ENCODE measurements at places on chromosomes 7 and 10.

GRCh38 chr7:32948202-32948601 lies 9.0 kb upstream of the FKBP9 start:
- DNase-seq: no peak

DNA sequence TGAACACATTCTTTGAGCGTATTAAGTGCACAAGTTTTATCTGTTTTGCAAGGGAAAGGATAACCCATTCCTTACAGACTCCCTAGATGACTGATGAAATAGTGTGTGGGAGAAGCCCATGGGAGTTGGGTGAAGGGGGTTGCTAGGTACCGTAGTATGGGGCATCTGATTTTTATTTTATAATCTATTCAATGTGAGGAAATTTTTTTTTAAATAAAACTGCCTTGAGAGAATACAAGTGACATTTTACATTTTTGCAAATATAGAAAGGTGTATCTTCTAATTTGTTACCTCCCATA lies 1.4 kb downstream of the BTAF1 start:
- DNase-seq: no peak

DNA sequence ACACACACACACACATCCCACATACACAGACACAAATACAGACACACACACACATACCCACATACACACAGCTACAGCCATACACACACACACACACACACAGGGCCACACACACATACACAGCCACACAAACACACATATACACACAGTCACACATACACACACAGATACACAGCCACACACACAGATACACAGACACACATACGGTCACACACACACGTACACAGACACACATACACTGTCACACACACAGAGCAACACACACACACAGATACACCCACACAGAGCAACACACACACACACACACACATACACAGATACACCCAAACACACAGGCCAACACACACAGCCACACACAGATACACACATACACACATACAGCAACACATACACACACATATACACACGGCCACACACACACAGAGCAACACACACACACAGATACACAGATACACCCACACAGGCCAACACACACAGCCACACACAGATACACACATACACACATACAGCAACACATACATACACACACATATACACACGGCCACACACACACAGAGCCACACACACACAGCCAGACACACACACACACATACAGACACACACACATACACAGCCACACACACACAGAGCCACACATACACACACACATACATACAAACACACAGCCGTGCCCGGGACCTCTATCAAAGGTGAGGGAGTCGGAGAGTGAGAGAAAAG lies 22.3 kb downstream of the KCP start:
- DNase-seq: no peak

DNA sequence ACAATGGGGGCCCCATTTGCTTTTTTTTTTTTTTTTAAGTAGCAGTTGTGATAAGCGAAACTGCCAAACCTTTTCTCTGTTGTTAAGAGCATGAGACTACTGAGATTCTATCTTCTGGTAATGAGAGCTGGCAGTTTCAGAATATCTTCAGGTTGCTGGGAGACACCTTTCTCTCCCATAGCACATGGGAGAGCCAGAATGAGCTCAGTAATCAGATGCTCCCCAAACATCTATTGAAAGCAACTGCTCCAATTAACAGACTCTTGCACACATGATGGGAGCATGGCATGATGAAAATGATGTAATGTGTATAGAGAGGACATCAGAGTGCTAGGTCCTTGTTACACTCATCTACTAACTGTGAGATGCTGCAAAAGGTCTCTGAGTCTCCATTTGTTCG lies 18.8 kb downstream of the MYO3A start:
- DNase-seq: no peak

GRCh38 chr10:70846795-70847194 lies 31.0 kb downstream of the SGPL1 start:
- no peak for DNase-seq

- no peak for DNase-seq
These were observed 89.9 kb downstream of the ADCY1 start for GRCh38 chr7:45663965-45664633.

DNA sequence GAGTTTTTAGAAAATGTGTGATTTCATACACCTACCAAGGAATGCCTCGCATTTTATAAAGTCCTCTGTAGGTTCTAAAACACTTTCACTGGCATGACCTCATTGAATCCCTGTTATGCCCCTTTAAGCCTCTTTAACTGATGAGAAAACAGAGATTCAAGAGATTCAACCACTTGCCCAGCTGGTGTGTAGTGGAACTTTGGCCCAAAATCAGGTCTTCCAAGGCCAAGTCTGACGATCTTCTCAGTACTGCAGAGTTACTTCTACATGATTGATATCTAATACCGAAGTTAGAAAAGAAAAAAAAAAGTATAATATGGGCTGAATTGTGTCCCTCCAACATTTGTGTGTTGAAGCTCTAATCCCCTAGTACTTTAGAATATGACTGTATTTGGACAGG lies 202.0 kb downstream of the WDR11 start:
- DNase-seq: no peak

GRCh38 chr7:71308096-71308495 lies 176.2 kb downstream of the GALNT17 start:
- DNase-seq: no peak

DNA sequence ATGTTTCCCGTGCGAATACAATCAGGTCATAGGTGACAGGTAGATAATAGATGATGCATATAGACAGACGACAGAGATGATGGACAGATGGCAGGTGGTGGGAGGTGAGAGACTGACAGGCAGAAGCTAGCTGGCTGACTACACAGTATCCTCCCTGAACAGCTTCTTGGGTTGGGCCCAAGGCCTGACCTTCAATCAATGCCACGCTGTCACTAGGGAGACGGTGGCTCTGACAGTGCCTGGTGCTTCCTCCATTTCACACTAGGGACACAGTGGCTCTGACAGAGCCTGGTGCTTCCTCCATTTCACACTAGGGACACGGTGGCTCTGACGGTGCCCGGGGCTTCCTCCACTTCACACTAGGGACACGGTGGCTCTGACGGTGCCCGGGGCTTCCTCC lies 200.1 kb downstream of the DIP2C start:
- DNase-seq: no peak

DNA sequence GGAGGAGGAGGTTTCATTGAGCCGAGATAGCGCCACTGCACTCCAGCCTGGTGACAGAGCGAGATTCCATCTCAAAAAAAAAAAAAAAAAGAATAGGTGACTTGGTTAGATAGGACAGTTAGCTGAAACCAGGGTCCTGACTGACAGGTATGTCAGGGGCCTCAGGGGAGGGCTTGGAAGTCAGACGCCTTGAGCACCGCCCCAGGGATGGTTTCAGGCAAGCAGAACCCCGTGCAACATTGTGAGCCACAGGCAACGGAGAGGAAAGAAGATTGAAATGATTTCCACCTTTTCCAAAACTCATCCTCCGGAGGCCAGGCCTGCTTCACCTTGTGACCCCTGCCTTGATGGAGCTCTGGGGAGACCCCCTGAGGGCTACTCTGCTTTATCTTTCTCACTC lies 8.6 kb downstream of the UCMA start:
- no peak for DNase-seq

- DNase-seq: no peak
These were observed 7.2 kb downstream of the DLX5 start for GRCh38 chr7:97017192-97018125.

- DNase-seq: no peak
These were observed 9.8 kb downstream of the LRMDA start for GRCh38 chr10:75441196-75441595.

DNA sequence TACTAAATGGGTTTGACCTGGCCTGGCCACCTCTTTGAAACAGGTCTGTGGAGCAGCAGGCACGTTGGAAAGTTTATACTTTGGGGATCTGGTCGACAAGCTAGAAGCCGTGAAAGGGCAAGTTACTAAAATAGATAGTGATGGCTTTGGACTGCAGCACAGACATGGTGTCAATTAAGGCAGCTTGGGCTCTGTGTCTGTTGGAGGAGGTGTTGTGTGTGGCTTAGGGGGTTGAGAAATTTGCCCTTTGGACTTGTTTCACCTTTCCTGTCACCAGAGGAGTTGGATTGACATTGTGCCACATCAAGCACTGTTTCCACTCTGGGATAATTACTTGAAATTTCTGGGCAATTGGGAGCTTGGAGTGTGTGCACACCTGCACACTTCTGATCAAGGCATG lies 251.8 kb upstream of the MKI67 start:
- DNase-seq: no peak

DNA sequence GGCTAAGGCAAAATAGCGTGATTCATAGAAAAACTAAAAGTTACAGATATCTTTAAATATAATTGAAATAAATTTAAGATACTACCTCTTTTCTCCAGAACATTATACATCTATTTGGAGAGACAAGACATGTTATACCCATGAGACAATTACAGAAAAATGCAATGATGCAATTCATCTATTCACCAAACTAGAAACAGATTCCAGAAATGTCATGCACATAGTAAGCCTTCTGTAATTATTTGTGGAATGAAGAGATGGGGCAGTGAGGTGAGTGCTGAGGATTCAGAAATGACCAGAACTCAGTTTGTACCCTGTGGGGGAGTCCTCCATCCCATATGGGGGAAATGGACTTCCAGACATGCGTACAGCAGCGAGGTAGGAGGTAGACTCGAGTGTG lies 99.4 kb downstream of the MKX start:
- DNase-seq: no peak

- DNase-seq: no peak
These were observed 630.8 kb downstream of the ANKRD7 start for GRCh38 chr7:118855290-118855689.

- DNase-seq: no peak
These were observed 17.6 kb downstream of the NUDCD3 start for GRCh38 chr7:44472843-44473242.

GRCh38 chr7:135190703-135191102 lies 20.2 kb upstream of the CYREN start:
- no peak for DNase-seq

DNA sequence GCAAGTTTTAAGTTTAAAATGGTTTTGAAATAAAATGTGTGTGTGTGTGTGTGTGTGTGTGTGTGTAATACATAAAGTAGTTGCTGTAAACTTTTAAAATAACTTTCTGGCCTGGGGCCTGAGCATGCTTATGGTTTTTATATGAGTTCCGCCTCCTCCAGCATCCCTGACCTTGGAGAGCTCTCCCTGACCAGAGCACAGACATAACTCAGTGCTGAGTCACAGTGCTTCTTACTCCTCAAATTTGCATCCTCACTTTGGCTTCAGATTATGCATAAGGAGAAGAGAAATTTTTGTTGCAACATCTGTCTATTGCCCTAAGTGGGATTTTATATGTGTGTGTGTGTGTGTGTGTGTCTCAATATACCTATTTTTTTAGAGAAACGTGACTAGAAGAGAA lies 200.8 kb downstream of the ELMO1 start:
- no peak for DNase-seq

GRCh38 chr7:7790041-7790741 lies 71.8 kb upstream of the RPA3 start:
- no peak for DNase-seq

- DNase-seq: no peak
These were observed 22.3 kb downstream of the DENND2A start for GRCh38 chr7:140618306-140618705.

DNA sequence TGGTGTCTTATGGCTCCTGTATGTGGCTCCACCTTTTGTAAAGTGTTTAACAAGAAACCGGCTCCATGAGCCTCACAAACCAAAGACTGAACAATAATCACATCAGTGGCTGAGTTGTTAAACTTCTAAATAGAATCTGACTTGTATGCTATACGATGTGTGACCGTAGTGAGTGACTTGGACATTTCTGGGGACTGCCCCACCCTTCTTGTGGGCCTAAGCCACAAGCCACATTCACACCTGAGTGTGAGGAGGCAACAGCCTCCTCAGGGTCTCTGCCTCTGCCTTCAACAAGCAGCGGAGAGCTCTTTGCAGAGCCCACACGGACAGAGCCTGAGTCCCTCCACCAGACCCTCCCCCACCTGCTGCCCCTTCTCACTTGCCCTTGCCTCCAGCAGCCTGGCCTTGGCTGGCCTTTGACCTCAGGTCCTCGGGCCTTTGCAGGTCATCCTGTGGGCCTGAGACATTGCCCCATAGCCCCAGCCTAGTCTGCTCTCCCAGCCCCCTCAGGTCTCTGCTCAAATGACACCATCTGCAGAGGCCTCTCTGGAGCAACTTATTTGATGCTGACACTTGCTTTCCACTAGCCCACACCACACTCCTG lies 156.8 kb upstream of the TNS3 start:
- DNase-seq: no peak

DNA sequence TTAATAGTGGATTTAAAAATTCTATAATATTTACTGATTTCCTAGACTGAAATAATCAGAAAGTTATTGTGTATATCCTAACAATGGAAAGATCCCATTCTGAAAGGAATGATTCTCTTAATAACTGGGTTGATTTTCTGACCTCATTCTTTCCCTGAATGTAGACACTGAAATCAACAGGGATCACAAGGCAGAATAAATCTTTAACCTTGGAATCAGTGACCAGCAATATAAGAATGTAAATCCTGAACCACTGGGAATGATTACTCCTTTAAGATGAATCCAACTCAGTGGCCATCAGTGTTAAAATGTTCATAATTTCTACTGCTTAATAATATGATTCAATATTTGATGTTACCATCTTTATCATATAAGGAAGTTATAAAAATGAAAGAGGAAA lies 47.6 kb downstream of the ANKRD26 start:
- no peak for DNase-seq

GRCh38 chr7:50706469-50706937 lies 76.2 kb downstream of the GRB10 start:
- DNase-seq: no peak

GRCh38 chr10:121667948-121668313 lies 69.7 kb upstream of the FGFR2 start:
- no peak for DNase-seq

DNA sequence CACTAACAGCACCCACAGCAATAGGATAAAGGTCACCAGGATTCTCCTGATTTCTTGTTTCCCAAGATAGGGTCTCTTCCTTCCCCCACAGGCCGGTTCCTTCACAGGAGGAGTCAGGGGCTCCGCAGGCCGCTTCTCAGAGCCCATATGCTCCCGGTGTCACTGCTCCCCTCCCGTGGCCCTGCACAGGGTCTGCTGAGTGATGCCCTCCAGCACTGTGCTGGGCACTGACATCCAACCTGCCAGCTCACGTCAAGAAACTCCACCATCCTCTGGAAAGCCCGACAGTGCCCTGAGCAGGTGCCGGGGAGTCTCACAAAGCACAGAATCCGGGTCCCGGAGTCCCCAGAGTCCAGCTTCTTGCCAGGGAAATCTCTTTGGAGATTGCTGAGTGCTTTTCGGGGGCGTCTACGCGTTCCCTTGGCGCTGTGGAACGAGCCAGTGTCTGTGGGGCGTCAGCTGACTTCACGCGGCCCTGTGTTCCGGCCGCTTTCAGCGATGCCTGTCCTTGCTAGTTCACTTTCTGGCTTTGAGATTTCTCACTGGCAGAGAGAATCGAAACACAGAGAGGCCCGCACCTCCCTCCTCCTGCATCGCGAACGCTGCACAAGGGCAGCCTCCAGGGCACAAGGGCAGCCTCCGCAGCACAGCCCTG lies 567.5 kb downstream of the DNAJB6 start:
- peak; percentile 53 for DNase-seq
